Fibroblast of gingiva (primary cell): ENCODE measurements at places on chromosomes 5 and 9.

DNA sequence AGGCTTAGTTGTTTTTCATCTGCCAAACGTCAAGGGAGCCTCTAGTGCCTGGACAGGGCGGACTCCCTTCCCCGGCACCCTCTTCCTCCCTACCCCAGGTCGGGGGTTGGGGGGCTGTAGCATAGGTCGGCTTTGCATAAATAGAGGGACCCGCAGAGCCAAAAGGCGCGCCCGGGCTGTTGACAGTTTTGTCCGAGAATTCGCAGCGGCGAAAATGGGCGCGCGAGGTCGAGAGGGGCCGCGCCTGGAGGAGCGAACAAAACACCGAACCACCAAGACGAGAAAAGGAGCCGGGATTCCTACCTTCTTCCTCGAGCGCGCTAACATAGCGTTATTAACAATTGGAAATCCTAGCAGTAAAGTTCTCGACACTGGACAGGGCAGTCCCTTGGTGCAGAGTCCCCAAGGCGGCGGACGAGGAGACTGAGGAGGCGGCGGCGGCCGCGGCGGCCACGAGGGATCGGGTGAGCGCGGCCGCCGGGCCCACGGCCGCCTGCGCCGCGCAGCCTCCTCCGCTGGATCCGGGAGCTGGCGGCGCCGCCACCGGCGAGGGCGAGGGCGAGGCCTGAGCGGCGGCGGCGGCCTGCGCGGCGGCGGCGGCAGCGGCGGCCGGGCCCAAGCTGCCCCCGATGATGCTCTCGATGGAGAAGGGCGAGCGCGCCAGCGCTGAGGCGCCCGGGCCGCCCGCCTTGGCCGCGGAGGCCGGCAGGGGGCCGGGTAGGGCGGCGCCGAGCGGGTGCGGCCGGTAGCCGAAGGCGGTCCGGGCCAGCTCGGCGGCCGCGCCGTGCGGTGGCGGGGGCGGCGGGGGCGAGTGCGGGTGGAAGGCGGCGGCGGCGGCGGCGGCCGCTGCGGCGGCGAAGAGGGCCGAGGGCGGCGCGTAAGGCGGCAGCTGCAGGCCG lies 1.7 kb downstream of the FOXD1 start:
- peak; percentile 29 for DNase-seq

GRCh38 chr5:135457424-135458071 lies 5.4 kb upstream of the TIFAB start:
- DNase-seq = peak; percentile 29

GRCh38 chr9:114346146-114346545 lies 16.5 kb downstream of the ORM2 start:
- DNase-seq = no peak

GRCh38 chr5:14131855-14132503 lies 11.2 kb upstream of the TRIO start:
- DNase-seq = no peak

DNA sequence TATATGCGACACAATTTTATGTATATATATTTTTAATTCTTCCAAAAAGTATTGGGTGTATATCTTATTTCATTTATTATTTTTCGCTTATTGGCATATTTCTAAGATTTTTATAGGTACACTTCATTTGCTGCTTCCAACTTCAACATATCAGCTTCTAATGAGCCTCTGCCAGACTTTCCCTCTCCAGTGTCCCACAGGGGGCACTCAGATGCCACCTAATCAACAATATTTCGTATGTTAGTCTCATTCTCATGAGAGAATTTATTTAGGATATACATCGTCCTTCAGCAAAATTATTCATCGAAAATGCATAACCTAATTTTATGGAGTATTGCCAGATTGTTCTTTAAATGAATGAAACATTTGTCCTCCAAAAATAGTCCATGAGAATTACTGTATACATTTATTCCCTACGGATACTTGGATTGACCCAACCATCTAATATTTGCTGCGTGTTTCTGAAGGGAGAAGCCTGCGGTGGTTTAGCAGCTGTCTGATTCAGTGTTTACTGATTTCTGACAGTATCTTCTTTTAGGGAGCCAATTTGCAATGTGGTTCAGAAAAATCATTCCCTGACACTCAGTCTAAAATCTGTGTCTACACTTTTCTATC lies 100.6 kb upstream of the SELENOP start:
- DNase-seq = peak; percentile 39
